ENCODE measurements at places on chromosomes 2 and 18. TPM values are rescaled to one million over a fixed set of nuclear protein-coding genes. Genes with fewer than 3 reads are reported as not detected.

CYRIA gene
- 37.4 TPM for total RNA-seq

COL6A3 gene
- total RNA-seq = 0.29 TPM

TMEM150A gene
- total RNA-seq = 10.9 TPM

TRIM43 gene
- not detected for total RNA-seq

SEPTIN10 gene
- total RNA-seq = 0.33 TPM

SKOR2 gene
- total RNA-seq = not detected

ZBTB7C gene
- total RNA-seq = 0.07 TPM

EFHD1 gene
- total RNA-seq = not detected

ZNF514 gene
- total RNA-seq = 26.0 TPM

FAHD2A gene
- total RNA-seq = 25.4 TPM

CFC1 gene
- not detected for total RNA-seq

DOK6 gene
- 0.02 TPM for total RNA-seq

DNA sequence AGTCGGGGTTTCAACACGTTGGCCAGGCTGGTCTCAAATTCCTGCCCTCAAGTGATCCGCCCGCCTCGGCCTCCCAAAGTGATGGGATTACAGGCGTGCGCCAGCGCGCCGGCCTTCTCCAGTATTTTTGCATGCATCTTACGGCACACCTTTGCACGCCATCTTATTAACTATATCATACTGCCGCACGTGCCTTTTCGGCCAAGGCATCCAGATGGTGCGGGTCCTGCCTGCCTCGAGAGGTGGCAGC is 765 bp upstream of the ING5 start:
- H3K4me3 ChIP-seq = peak overlapping the region; percentile 49
- H3K27ac ChIP-seq = no peak overlapping the region
- peaks cover 4% of the 10 kb centered on the region for H3K36me3 ChIP-seq

- H3K36me3 ChIP-seq = no peaks in the 10 kb centered on the region
- H3K4me3 ChIP-seq = no peak overlapping the region
- no peak overlapping the region for H3K27ac ChIP-seq
- no peaks in the 10 kb centered on the region for H3K4me1 ChIP-seq
- no peak for DNase-seq
Measured at GRCh38 chr2:189412330-189412953, 28.8 kb upstream of the WDR75 start.

DNA sequence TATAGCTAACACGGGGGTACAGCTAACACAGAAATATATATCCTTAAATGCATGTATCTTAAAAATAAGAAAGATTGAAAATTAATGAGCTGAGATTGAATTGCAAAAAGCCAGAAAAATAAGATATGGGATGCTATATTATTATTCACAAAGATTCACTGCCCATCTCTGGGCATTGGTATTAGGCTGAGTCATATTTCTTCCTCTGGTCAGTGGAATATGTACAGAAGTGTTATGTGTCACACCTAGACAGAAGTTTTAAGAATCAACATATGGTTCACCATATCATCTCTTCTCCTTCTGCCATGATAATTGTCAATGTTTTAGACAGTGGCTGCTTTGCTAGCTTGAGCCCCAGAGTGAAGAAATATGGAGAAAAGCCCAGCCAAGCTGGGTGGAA is 14.0 kb upstream of the MCFD2 start:
- H3K27me3 ChIP-seq = no peaks in the 10 kb centered on the region
- DNase-seq = no peak

DNA sequence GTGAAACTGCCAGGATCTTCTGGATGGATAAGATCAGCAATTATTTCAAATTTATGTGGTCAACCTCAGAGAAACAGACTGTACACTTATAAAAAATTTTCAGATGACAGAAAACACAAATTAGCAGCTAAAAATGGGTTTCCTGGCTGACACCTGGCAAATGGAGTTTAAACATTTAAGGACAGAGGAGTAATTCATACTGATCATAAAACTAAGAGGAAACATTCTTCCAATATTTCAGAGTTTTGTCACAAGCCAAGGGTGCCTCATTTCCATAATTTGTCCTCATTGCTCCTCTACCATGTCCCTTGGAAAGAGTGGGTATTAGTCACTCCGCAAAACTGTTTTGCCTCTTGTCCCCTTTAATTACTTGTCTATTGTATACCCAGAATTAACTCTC is 70.2 kb downstream of the TMEFF2 start:
- no peak for DNase-seq
- H3K4me1 ChIP-seq = no peaks in the 10 kb centered on the region
- no peaks in the 10 kb centered on the region for H3K36me3 ChIP-seq

DNA sequence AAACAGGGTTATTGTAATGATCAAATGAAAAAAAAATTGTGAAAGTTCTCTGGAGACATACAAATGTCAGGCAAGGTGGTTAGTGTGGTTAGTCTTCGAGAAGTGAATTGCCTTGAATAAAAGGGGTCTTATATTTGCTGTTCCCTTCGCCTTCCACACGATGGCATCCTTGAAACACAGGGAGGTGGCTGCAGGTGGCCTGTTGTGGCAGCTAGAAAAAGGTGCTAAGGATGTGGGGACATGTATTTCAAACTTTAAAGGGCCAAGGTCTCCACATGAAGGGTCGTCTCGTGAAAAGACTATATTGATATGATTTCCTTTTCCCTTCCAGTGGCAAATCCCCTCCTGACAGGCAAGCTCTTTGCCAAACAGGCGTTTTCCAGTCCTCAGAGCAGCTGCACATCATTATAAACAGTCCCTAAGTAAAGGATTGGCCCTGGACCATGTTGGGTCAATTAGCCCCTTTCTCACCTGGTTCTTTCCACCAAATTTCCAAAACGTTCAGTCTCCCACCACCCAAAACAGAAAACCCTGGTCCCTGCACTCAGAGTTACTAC is 68.5 kb downstream of the COPS8 start:
- no peaks in the 10 kb centered on the region for H3K36me3 ChIP-seq
- no peaks in the 10 kb centered on the region for H3K27me3 ChIP-seq
- no peak overlapping the region for H3K27ac ChIP-seq

GRCh38 chr2:131673400-131674173 is 145.9 kb downstream of the CCDC74A start:
- no peak overlapping the region for H3K4me3 ChIP-seq
- H3K36me3 ChIP-seq = no peaks in the 10 kb centered on the region
- H3K27ac ChIP-seq = no peak overlapping the region
- H3K27me3 ChIP-seq = peaks cover 23% of the 10 kb centered on the region
- DNase-seq = peak; percentile 57

- H3K4me3 ChIP-seq = no peak overlapping the region
- H3K27ac ChIP-seq = no peak overlapping the region
- no peak for DNase-seq
- H3K4me1 ChIP-seq = no peaks in the 10 kb centered on the region
- H3K27me3 ChIP-seq = no peaks in the 10 kb centered on the region
Measured at GRCh38 chr2:19776941-19777514, 124.8 kb downstream of the TTC32 start.

GRCh38 chr2:119113489-119113770 is 45.1 kb downstream of the C1QL2 start:
- H3K27me3 ChIP-seq = no peaks in the 10 kb centered on the region
- no peak for DNase-seq
- H3K4me1 ChIP-seq = no peaks in the 10 kb centered on the region
- no peak overlapping the region for H3K27ac ChIP-seq
- H3K4me3 ChIP-seq = no peak overlapping the region
- no peaks in the 10 kb centered on the region for H3K36me3 ChIP-seq
